Activated CD8-positive, alpha-beta memory T cell treated with anti-CD3 and anti-CD28 coated beads for 1 hour (primary cell): ENCODE measurements at places on chromosomes 6 and 20.
A peak's percentile ranks its signal among the peaks of the same experiment; 100 is the strongest.

DNA sequence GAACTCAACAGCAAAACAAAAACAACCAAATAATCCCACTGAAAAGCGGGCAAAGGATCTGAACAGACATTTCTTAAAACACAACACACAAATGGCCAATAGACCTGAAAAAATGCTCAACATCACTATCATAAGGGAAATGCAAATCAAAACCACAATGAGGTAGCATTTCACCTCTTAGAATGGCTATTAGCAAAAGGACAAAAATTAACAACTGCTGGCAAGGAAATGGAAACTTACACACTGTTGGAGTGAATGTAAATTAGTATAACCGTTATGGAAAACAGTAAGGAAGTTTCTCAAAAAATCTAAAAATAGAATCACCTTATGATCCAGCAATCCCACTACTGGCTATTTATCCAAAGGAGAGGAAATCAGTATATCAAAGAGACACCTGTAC, 20.9 kb downstream of the FAM8A1 start:
- DNase-seq: no peak

GRCh38 chr20:35562541-35563110, 20.7 kb downstream of the ERGIC3 start:
- DNase-seq: no peak

DNA sequence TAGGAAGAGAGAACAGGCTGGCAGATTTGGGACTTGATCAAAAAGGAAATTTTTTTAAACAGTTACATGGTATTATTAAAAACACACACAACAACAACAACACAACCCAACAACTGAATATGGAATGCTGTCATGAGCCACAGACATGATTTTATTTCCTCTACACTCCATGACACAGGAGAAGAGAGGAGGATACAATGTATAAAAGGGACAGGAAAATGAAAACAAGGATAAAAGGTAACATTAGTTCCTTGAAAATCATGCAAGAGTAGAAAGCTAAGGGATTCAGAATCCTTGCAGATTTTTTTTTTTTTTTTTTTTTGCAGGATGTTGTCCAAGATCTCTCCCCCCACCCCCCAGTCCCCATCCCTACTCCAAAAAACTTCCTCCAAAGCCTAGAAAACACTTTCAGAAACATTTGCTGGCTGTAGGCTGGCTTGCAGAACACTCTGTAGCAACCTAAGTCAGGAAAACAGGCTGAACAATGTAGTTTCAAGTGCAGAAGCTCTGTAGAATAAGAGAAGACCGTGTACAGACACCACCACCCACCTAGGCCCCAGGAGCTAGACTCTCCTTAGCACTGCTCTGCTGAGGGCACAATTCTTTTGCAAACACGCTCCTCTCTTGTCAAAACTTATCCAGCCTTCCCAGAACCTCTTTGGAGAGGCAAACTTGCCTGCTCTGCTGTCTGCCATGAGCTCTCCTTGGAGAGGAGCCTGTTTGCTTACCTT, 845 bp downstream of the ZMYND8 start:
- DNase-seq: no peak

DNA sequence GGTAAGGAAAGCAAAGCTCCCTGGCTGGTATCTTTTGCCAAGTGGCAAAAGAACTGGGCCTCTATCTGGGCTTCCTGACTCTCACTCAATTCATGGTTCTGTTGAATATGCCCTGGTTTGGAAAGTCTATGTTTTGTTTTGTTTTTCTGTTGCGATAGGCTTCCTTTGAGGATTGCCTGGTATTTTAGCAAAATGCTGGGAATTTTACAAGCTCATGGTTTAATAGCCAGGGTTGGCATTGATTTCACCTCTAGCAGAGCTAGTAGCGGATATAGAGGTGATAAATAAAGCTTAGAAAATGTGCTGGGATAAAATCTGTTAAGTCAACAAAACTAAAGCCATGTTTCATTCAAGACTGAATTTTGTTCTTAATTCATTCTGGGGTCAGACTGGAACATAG, 109.9 kb downstream of the RNF144B start:
- no peak for DNase-seq

- DNase-seq: no peak
These were observed 37.8 kb downstream of the EIF2S2 start for GRCh38 chr20:34074101-34074760.

- no peak for DNase-seq
These were observed 37.2 kb upstream of the DOK5 start for GRCh38 chr20:54438166-54438565.

- no peak for DNase-seq
These were observed 273.6 kb downstream of the PACRG start for GRCh38 chr6:163001330-163001729.

DNA sequence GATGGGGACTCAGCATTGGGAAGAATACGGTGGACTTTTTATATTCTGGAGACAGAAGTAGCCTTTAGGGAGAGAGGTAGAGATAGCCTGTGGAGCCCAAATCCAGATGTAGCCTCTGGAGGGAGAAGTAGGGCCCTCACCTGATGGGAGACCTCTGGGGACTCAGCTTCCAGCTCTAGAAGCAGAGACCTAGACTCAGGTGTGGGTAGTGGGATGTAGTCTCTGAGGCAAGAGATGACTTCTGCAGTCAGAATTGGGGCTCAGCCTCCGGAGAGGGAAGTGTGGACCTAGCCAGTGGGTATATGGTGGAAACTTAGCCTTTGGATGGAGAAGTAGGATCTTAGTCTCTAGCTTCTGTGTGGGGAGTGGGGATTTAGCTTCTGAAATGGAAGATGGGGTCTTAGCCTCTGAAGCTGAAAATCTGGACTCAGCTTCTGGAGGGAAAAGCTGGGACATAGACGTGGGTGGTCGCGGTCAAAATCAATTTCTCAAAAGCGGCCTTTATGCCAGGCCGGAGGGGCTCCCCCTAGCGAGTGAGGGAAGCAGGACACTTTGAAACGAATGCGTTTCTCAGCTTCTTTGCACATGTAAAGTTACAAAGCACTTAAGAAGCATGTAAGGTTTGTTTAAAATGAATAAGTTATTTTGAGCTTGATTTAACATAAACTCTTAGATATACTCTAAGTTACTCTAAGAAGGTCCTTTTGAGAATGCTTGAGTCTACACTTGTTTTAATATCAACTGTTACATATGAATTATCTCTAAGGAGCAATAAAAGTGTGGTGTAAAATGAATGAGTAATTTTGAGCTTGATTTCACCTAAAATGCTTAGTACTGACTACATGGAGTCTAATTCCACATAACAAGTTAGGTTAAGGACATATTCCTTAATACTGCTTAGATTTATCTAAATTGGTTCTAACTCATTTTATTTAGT, 12.9 kb upstream of the ZNF343 start:
- peak; percentile 36 for DNase-seq

- DNase-seq: no peak
These were observed 30.0 kb upstream of the ZNF217 start for GRCh38 chr20:53623454-53624211.

- DNase-seq: no peak
These were observed 25.6 kb upstream of the ADGRF4 start for GRCh38 chr6:47672816-47673215.

- DNase-seq: no peak
These were observed 159.8 kb downstream of the TFAP2C start for GRCh38 chr20:56788671-56789610.

DNA sequence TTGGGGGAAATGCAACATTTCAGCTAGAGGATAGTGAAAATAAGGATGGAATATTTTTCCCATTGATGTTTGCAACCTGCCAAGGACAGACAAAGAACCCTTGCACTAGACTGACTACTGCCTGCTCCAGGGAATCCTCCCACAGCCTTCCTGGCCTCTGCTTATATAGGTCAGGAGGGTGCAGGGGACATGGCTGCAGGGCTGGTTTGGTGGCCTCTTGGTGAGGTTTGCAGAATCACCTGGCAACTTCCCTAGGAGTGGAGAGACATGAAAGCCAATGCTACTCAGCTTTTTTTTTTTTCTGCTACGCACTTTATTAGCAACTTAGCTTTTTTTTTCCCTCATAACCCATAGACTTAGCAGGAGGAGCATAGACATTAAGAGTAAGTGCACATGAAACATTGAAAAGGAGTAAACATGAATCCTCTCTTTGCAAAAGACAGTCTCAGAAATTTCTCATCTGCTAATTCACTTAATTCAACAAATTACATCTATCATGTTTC, 39.8 kb upstream of the CDYL start:
- no peak for DNase-seq

DNA sequence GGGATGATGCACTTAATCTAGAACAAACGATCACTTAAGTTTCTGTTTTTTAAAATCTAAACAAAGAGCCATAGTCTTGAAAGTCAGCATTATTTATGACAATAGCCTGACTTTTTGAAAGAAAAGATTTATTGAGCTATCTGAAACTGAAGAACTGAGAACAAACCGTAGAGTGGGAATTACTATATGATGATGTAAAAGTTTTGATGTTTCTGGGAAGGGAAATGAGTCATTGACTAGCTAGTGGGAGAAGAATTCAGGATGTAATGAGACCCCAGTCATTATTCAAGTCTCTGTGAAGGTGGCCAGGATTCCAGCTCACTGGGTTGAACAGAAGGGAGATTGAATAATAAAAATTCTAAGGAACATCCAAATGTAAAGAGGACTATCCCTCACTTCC, 83.4 kb upstream of the FABP7 start:
- no peak for DNase-seq

GRCh38 chr6:168983925-168984324, 269.7 kb downstream of the THBS2 start:
- no peak for DNase-seq

- DNase-seq: no peak
These were observed 167.4 kb upstream of the LRFN2 start for GRCh38 chr6:40754461-40755045.

DNA sequence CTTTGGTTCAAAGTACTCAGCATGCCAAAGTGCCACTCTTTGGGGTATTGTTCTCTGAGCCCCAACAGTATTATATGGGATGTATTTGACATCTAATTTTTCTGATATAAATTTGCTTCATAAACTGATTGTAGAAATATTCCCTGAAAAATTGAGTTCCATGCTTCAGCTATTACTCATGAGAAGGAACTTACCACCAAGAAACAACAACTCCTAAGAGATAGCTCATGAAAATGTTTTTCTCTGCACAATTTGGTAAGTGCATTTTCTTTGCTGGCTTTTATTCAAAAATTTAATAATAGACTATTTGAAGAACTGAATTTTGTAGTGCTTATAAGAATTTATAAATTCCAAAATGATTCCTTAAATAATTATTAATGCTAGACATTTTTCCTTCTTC, 12.8 kb upstream of the TPD52L1 start:
- no peak for DNase-seq

GRCh38 chr6:169222126-169222525, 31.5 kb downstream of the THBS2 start:
- DNase-seq: no peak

DNA sequence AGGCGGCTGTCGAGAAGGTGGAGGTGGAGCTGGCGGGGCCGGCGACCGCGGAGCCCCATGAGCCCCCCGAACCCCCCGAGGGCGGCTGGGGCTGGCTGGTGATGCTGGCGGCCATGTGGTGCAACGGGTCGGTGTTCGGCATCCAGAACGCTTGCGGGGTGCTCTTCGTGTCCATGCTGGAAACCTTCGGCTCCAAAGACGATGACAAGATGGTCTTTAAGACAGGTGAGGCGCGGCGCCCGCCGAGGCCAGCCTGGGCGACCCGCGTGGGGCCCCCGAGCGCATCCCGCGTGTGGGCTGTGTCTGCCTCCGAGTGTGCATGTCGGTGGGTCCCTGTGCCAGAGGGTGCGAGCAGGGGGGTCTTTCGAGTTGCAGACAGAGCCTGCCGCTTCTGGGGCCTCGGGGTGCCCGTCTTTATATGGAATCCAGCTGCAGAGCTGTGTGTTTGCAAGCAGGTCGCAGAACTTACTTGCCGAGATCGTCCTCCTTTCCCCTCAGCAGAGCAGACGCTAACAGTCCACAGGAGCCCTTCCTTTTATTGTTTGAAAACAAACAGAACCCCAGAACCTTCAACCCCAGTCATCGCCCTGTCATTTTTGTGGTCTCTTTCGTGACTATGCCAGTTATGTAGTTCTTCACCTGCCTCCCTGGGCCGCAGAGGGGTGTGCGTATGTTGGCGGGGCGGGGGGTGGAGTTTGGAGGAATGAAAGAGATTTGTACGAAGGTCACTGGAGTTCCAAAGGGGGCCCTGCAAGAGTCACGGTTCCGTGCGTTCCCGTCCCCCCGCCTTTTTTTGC, 766 bp downstream of the SLC16A10 start:
- peak; percentile 36 for DNase-seq

- DNase-seq: no peak
These were observed 216.0 kb downstream of the GJA1 start for GRCh38 chr6:121651420-121651819.

GRCh38 chr6:33590531-33591198, 10.6 kb upstream of the BAK1 start:
- DNase-seq: no peak

DNA sequence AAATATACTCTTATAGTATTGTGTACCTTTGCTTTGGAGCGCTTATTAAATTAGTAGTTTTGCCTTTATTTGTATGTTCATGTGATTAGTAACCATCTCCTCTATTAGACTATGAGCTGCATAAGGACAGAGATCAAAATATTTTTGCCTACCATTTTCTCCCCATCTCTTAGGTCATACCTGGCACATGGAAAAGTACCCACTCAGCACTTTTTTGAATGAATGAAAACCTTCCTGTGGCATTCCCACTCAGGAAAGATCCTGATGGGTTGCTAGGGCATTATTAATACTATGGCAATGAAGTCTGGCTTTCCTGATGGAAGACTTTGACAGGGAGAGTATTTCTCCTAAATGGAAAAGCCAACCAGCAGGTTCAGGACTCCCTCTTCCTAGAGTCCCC, 20.3 kb upstream of the CHD6 start:
- no peak for DNase-seq

GRCh38 chr6:127811900-127812570, 88.8 kb downstream of the THEMIS start:
- no peak for DNase-seq

DNA sequence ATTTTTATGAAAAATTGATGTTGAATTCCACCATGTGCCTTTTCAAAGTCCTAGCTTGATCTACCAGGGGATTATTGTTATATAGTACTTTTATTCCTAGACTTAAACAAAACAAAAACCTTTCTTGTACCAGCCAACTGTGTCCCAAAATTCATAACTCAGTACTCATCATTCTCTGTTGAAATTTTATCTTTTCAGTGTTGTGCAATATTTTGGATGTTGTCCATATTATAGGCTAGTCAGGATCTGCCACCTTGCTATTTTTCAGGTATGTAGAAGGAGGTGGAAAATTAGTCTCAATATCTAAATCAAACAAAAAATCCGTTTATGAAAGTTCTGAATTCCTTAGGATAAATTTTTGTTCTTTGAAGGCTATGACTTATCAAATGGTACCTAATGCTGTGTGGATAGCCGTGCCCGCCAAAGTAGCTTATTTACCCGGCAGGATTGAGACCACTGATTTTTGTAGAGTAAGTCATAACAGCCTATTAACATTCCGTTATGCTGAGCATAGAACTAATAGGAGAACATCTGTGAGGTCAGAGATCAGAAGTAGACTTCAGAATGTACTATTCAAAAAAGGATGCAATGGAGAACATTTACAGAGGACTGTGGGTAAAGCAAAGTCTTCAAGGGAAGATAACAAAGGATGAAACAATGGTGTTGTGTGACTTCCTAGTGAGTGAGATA, 304.7 kb downstream of the SOX4 start:
- DNase-seq: no peak

- no peak for DNase-seq
These were observed 64.6 kb downstream of the NUS1 start for GRCh38 chr6:117739869-117740268.

GRCh38 chr20:57440678-57441509, 49.7 kb downstream of the RBM38 start:
- DNase-seq: no peak
